ENCODE measurements at places on chromosomes 12 and 14.

DNA sequence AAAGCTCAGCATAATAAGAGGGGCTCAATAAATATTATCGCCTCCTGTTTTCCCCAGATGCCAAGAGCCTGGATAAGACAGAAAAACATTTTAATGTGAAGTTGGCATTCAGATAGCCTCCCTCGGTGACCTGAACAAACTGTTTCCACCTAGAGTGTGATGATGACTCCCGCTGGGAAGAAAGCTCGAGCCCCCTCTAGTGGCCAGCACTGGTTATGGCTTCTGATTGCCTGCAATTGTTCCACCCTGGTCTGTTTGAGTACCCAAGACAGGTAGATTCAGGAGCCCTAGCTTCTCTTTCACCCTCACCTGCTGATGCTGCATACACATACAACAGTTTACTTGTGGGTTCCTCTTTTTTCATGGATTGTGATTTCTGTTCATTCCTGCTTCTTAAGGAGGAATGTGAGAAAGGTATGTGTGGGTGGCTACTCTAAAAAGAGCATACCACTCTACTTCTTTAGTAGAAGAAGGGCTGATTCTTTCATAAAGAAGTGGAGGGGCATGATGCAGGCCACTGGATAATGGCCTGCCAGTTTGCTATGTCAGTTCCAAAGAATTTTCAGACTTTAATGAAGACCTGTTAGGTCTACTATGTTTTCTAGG lies 6.4 kb downstream of the ERG28 start:
- peaks cover 42% of the 10 kb centered on the region for H3K36me3 ChIP-seq
- H3K4me1 ChIP-seq = peaks cover 7% of the 10 kb centered on the region
- H3K27me3 ChIP-seq = no peaks in the 10 kb centered on the region
- H3K4me3 ChIP-seq = no peak overlapping the region
- H3K27ac ChIP-seq = no peak overlapping the region

DNA sequence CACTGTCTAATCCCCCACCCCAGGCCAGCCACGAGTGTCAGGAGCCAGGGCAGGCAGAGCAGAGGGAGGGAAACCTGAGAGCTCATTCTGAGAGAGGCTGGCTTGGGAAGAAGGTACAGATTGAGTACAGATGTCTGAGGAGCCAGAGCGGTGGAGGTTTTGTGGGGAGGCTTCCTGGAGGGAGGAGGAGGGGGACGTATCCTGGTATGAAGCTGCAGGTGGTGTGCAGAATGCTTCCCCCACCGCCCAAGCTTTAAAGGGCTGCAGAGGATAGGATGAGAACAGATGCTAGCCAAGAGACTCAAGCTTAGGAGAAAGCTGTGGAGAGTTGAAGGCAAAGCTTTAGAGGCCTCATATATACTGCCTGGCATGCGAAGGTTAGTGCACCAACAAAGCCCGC lies 3.2 kb upstream of the TAMALIN start:
- H3K4me1 ChIP-seq = peaks cover 13% of the 10 kb centered on the region
- H3K36me3 ChIP-seq = peaks cover 9% of the 10 kb centered on the region
- peaks cover 30% of the 10 kb centered on the region for H3K27me3 ChIP-seq
- H3K4me3 ChIP-seq = no peak overlapping the region

- no peaks in the 10 kb centered on the region for H3K27me3 ChIP-seq
- no peak for DNase-seq
- H3K4me1 ChIP-seq = no peaks in the 10 kb centered on the region
- H3K4me3 ChIP-seq = no peak overlapping the region
Observed at GRCh38 chr12:42630314-42630713, 40.8 kb upstream of the PRICKLE1 start.

DNA sequence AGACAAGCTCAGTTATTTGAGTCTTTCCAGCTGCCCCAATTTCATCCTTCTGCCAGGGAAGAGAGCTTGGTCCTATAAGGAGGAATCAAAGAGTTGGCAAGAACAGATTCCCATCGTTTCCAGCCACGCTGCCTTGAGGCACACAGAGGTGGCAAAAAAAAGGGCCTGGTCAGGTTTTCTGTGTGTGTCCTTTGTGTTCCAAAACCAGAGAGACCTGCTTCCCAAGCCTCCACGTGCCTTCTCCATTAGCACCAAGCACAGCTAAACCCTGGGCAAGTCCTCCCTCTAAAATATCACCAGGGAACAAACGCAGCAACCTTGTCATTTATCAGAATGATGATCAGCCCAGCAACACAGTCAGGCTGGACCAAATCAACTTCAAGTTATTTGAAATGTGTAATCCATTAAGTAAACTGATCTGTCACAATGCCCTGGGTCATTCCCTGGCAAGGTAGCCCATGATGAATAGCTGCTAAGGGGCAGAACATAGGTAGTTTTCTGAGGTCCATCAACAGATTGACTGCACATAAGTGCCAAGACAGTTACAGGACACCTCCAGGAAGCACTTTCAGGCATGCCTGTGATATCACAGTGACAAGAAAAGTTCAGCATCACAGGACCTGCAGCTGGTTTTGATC lies 28.6 kb upstream of the C12orf42 start:
- no peak for DNase-seq
- H3K27me3 ChIP-seq = peaks cover 3% of the 10 kb centered on the region
- no peak overlapping the region for H3K27ac ChIP-seq
- H3K36me3 ChIP-seq = no peaks in the 10 kb centered on the region
- no peaks in the 10 kb centered on the region for H3K4me1 ChIP-seq
- H3K4me3 ChIP-seq = no peak overlapping the region

DNA sequence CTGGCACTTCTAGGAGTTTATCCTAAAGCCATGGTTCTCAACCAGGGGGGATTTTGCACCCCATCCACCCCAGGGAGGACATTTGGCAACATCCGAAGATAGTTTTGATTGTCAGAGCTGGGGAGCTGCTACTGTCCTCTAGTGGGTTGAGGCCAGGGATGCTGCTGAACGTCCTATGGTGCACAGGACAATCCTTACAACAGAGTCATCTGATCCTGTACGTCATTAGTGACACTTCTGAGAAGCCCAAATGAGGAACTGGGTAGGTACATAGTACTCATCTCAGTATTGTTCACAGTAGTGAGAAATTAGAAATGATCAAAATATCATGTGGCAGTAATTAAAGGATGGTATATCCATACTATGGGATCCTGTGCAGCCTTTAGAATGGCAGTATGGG lies 185.1 kb downstream of the CHST11 start:
- H3K4me1 ChIP-seq = peaks cover 66% of the 10 kb centered on the region
- no peak for DNase-seq
- no peaks in the 10 kb centered on the region for H3K27me3 ChIP-seq
- H3K27ac ChIP-seq = peak overlapping the region; percentile 55
- H3K4me3 ChIP-seq = no peak overlapping the region

DNA sequence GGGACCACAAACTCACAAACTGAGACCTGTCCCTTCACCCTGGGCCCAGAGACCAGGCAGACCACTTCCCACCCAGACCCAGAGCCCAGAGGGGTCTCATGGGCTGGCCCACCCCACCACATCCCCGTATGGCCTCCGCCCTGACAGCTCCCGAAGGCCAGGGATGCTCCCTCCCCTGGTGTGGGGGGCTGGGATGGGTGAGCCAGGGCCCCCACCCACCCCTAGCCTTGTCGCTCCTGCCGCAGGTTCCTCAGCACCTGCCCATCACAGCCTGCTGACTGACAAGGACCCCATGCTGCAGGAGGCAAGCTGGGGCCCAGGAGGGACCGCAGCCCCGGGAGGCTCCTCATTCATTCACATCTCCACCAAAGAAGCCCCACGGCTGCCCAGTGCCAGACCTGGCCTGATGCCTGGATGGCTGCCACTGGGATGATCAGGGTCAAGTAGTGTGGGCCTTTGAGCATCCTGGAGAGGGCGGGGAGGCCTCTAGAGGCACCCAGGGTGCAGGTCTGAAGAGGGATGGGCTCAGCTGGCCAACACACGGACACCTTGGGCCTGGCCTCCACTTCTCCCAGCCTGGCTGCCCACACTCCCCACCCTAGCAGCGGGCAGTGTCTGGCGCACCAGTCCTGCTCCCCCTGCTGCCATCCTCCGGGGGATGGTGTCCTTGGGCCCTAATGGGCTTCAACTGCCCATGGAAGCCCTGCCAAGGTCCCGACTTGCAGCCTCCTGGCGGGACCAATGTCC lies 24.7 kb upstream of the GPR132 start:
- peak overlapping the region; percentile 63 for H3K27ac ChIP-seq
- H3K36me3 ChIP-seq = peaks cover 8% of the 10 kb centered on the region
- H3K4me1 ChIP-seq = peaks cover 36% of the 10 kb centered on the region
- H3K4me3 ChIP-seq = peak overlapping the region; percentile 54
- no peaks in the 10 kb centered on the region for H3K27me3 ChIP-seq

- no peak overlapping the region for H3K4me3 ChIP-seq
- H3K4me1 ChIP-seq = peaks cover 60% of the 10 kb centered on the region
- H3K27ac ChIP-seq = peak overlapping the region; percentile 40
- no peaks in the 10 kb centered on the region for H3K27me3 ChIP-seq
- no peak for DNase-seq
Observed at GRCh38 chr14:95527387-95528002, 7.4 kb upstream of the GLRX5 start.

GRCh38 chr14:84458881-84459280 lies 1071.1 kb upstream of the FLRT2 start:
- H3K27me3 ChIP-seq = no peaks in the 10 kb centered on the region
- H3K36me3 ChIP-seq = no peaks in the 10 kb centered on the region
- H3K27ac ChIP-seq = no peak overlapping the region
- H3K4me3 ChIP-seq = no peak overlapping the region

All from central memory CD8-positive, alpha-beta T cell (primary cell).